ENCODE measurements at places on chromosomes 2 and 18. TPM values are rescaled to one million over a fixed set of nuclear protein-coding genes. Genes with fewer than 3 reads are reported as not detected.

The LOXHD1 gene
- not detected for total RNA-seq

The TMEM214 gene
- 31.1 TPM for total RNA-seq

The STK17B gene
- total RNA-seq, result 19.9 TPM

The UGT1A3 gene
- total RNA-seq, result 3.7 TPM

The SPP2 gene
- not detected for total RNA-seq

The CGREF1 gene
- 6.1 TPM for total RNA-seq

The PNPT1 gene
- total RNA-seq, result 6.6 TPM

The CDKL4 gene
- not detected for total RNA-seq

The L3MBTL4 gene
- 4.9 TPM for total RNA-seq

The PLB1 gene
- 2.6 TPM for total RNA-seq

The GATA6 gene
- 0.08 TPM for total RNA-seq

The GAREM2 gene
- total RNA-seq, result 1.4 TPM

The CAPN14 gene
- total RNA-seq, result 266 TPM

The IL37 gene
- not detected for total RNA-seq

The PSMA8 gene
- not detected for total RNA-seq

The DSG1 gene
- total RNA-seq, result 60.2 TPM

The FAM228A gene
- total RNA-seq, result not detected

The HOXD13 gene
- not detected for total RNA-seq

The HOXD11 gene
- total RNA-seq, result not detected

The IL18R1 gene
- total RNA-seq, result 1.3 TPM

The IL1R2 gene
- 24.1 TPM for total RNA-seq

The ELOA2 gene
- not detected for total RNA-seq

Measured in esophagus squamous epithelium (tissue), 5 donors.